M059J (cell line): ENCODE measurements at places on chromosomes 2 and 18. TPM values are rescaled to one million over a fixed set of nuclear protein-coding genes. Genes with fewer than 3 reads are reported as not detected.

DNA sequence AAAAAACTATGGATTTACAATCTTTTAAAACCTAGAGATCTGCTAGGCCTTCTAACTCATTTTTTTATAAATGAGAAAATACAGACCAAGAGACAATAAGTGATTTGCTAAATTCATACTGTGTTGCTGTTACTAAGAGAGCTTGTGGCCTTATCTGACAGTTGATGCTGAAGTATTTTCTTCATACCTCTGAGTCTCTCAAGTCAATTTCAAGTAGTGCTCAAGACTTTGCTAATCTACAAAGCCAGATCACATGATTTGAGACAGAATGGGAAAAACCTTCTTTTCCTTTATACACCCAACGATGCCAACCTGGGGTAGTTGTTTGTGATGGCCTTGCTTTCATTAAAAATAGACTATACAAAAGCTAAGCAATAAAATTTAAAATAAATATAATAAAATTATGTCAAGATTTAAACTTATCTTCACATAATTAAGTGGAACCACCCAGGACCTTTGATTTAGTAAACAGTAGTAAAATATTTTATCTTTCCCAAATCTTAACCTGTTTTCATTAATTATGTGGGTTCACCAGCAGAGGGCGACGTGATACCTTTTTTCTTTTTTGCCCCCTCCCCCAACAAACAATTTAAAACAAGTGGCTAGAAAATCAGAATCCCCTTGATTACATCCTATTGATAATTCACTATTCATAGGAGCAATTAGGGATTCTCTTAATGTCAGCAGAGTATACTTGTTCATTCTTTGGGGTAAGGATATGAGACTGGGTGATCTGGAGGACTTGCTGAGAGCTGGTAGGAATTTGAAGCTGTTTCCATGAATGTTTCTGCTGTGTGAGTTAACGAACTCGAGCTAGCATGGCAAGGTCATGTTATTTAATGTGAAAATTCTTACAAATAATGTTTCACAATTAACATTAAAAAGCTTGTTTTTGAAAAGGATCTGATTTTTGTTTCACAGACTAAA is 49.6 kb upstream of the SLC5A7 start:
- DNase-seq, result peak; percentile 12

DNA sequence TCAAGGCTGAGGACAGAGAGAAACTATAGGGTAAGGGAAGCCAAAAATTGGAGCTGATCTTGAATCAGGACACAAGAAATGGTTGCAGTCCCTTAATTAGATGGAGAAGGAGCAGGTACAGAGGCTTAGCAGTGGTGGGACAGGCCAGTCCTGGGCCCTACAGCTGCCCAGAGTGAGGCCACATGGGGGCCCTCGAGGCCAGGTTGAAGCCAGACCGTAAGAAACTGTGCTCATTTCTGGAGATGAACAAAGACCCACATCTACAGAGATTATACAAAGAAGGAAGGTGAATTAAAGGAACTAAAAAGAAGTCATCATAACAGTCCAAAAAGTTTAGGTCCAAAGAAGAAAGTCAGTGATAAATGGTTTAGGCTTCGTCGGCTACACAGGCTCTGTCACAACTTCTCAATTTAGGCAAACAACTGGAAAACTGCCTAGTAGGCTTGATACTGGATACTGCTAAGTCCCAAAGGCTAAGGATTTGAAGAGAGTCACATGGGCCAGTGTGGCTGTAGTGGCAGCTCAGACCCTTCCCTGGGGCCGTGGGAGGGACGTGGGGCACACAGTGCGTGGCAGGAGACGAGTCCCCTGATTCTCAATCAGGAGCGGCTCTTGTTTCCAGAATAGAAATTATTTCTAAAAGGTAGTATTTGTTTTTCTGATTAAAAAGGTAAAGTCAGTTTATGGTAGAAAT is 50.4 kb upstream of the CNGA3 start:
- DNase-seq, result peak; percentile 2

DNA sequence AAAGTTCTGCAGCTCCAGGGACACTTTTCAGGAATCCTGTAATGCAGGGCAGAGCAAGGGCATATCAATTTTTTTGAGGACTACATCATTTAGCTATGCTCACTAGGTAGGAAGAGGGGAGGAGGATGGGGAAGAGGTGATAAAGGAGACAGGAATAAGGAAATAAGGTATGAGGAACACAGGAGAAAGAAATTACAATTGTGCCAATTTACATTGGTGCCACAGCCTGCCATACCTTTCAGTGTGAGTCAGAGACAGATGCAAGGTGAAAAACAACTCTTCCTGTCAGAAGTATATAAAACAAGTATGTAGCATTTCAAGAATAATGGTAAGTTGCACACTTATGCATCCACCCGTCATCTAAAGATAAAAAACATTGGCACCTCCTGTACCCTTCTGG is 5.4 kb upstream of the MRPS9 start:
- DNase-seq, result no peak

- DNase-seq, result no peak
Observed at GRCh38 chr2:215724146-215724545, 288.3 kb upstream of the FN1 start.

The CASP10 gene
- 6.4 and 7.9 TPM in 2 replicates for total RNA-seq

The VWC2L gene
- total RNA-seq, result 0.02 TPM in 1 of 2 replicates, not detected in the other

The AGAP1 gene
- total RNA-seq, result 6.5 and 8.7 TPM in 2 replicates

The IL36B gene
- not detected in 2 replicates for total RNA-seq

The LBH gene
- total RNA-seq, result 31.8 and 38.9 TPM in 2 replicates
